CD4-positive, alpha-beta memory T cell (primary cell): ENCODE measurements at places on chromosomes 1 and 21.

GRCh38 chr1:118973531-118974137, 14.5 kb downstream of the TBX15 start:
- DNase-seq = no peak

- no peak for DNase-seq
These were observed 28.8 kb downstream of the ABCG1 start for GRCh38 chr21:42247716-42248115.

- no peak for DNase-seq
These were observed 58.0 kb downstream of the SDCCAG8 start for GRCh38 chr1:243313635-243314536.

DNA sequence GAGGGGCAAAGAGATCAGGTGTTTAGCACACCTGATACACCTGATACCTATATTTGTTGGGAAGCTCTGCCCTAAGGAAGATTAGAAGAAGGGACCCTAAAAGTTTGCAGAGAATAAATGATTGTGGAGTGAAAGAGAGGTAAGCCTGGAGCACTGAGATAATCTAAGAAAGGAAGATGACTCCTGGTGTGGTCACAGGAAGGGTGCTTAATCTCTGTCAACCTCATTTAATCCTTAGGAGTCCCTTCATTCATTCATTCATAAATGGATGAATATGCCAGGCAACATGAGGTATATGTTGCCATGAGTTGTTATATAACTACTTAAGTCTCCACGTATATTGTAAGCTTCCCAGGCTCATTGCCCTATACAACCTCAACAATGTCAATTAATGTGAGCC, 16.2 kb upstream of the MNDA start:
- no peak for DNase-seq

DNA sequence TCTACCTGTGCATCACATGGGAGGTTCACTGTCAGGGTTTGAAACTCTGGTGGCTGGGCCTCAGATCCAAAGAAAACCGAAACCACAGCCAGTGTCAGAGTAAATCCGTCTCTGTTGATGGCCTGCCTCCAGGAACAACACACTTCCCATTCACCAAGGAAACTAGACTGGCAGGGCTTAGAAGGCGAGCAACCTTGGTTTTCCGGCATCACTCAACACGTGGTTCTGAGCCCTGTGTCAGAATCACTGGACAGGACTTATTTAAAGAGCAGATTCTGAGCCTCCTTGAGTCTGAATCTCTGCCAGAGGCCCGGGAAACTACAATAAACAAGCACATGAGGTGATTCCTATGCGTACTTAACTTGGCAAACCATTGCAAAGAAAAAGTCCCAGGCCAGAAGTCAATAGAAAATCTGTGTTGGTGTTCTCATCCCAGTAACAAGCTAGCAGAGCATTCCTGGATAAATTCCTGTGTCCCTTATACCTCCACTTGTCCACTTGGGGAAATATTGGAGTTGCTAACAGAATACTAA, 70.0 kb downstream of the KCTD3 start:
- no peak for DNase-seq
